ENCODE measurements at places on chromosomes 6 and 20.
A peak's percentile ranks its signal among the peaks of the same experiment; 100 is the strongest.

DNA sequence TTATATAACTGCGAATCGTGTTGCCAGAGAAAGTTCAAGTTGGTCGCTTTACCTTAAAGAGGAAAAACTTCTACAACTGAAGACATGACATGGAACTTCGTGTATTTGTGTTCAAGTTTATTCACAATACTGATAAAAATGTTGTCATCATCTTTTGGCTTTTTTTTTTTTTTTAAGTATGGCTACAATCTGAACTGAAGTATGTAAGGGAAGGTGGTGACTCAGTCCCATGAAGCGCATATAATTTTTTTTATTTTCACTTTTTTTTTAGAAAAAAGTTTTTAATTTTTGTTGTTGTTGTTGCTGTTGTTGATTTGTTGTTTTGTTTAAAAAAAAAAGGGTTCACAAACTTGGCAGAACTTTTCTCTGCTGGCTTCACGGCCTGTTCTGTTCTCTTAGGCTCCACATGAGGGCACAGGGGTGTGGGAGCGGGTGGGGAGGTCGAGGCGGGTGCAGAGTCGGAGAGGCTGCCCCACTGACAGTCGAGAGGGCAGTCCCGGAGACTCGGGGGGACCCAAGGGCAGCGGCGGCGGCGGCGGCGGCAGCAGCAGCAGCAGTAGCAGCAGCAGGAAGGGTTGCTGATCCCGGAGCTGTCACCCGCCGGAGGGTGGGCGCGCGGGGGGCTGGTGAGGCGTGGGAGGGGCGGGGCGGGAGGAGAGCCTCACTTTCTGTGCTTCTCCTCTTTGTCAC, 17.0 kb downstream of the TFAP2A start:
- no peak for DNase-seq

DNA sequence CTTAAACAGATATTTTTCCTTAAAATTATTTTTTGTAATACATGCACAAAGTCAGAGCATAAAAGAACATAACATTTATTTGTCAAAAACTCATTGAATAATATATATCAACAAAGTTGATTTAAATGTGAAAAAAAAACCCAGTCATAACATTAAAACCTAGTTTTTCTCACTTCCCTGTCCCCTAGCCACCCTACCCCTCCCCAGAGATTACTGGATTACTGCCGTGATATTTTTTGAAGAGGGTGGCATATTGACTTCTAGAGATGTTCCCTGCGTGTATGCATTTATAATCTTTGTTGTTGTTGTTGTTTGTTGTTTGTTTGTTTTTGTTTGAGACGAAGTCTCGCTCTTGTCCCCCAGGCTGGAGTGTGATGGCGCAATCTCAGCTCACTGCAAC, 52.4 kb upstream of the ARMC2 start:
- DNase-seq: no peak

GRCh38 chr6:33621711-33622388, 728 bp downstream of the ITPR3 start:
- peak; percentile 38 for DNase-seq

GRCh38 chr20:9514461-9515213, at the start of gene LAMP5:
TSS of gene LAMP5 (plus strand) at chr20:9514590. CDS start at chr20:9514853, 263 bp downstream.
- peak; percentile 43 for DNase-seq

GRCh38 chr6:30263734-30264133, 50.5 kb upstream of the TRIM26 start:
- DNase-seq: no peak

GRCh38 chr6:43778976-43779851, 9.2 kb downstream of the VEGFA start:
- no peak for DNase-seq

DNA sequence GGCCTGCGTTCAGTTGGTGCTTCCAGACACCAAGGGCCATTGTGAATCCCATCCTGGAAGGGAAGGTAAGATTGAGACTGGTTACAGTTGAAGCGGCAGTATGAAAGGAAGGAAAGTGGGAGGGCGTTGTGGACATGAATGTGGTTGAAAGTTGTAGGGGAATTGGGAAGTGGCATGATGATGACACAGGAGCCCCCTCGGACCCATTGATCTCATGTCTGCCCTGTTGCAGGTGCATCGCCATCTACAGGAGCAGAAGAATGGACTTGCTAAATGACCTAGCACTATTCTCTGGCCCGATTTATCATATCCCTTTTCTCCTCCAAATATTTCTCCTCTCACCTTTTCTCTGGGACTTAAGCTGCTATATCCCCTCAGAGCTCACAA, 5.5 kb downstream of the HLA-DQA1 start:
- peak; percentile 22 for DNase-seq

GRCh38 chr6:73704260-73704659, 8.3 kb downstream of the CD109 start:
- DNase-seq: no peak

GRCh38 chr6:170293341-170294231, 2.7 kb upstream of the DLL1 start:
- no peak for DNase-seq

DNA sequence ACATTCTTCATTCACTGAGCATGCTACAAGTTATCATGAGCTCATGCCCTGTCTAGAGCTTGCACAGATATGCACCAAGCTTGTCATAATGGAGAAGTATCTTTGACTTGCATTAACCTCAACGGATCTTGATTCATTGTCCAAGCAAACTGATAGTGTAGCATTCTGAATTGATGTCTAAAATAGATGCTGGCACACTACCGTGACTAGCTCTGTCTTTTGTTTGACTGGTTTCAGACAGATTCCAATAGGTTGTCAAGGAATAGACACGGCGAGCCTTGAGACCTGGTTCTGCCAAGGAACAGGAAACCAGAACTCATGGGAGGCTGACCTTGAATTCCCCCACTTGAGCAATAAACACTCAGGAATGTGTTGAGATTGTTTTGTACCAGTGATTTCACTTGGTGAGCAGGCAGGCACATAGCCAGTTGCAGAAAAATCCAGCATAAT, 1153.1 kb upstream of the GJE1 start:
- no peak for DNase-seq

DNA sequence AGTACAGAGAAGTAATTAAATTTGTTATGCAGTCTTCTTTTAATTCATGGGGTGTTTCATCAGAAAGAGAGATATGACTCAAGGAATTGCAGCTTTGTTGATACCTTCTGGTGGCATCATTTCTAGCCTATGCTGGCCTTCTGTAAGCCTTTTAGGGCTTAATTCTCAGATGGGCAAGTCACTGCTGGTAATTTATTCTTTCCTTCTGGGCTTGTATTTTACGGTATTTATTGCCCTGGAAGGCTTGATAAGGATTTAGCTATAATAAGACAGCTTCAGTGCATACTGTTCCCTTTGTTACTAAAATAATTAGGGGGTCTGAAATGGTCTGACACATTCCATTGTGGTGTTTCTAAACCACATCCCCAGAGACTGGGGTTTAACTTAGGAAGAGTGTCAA, 57.9 kb upstream of the EMILIN3 start:
- DNase-seq: no peak

GRCh38 chr6:128303870-128304269, 216.5 kb downstream of the PTPRK start:
- peak; percentile 52 for DNase-seq

GRCh38 chr20:41692479-41693135, 74.4 kb upstream of the CHD6 start:
- DNase-seq: peak; percentile 94

DNA sequence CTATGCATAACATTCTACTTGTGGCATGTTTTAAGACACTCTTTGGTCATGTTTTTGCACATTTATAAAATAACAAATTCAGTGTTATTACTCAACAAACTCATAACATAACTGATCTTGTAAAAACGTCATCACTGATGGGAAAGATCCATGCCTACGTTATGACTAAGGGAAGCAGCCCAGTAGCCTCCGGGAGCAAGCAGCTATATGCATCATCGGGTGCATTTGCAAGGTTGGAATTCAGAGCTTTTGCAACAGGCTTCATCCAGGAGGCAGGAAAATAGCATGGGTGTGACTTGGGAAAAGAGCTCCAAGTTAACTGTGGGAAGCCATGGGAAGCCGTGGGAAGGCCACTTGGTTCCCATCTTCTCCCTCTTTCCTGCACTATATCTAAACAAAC, 271.6 kb upstream of the SGK1 start:
- DNase-seq: no peak

DNA sequence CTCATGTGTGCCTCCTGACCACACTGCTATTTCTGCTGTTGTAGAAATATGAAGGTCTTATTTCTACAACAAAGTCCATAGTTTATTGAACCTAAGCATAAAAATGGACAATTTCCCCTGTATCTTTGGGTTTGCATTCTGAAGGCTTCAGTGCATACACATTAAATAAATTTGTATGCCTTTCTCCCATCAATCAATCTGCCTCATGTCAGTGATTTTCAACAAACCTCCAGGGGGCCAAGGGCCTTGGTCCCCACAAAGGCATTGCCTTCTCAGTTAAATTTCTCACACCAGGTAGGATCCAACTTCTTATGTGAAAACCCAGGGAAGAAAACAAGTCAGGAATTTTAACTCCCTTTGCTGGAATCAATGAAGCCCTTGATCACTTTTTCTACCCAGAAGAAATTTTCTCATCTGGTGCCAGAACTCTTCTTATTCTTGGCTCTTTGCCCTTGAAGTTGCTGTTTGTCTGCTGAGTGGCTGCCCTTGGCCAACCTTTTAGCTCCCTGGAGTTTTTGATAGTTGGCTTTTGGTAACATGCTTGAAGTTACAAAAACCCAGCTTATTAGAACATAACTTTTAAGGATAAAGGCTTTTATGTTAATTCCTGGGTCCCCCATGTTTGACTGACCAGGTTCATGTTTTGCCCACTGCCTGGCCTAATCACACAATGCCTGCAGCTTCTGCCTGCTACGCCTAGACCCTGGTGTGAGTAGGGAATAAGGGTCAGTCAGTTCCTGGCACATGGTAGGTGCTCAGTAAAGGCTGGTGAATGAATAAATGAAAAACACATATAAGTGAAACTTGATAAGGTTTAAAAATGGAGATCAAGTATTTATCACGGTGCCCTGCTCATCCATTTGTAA, 37.0 kb downstream of the SHLD1 start:
- no peak for DNase-seq

DNA sequence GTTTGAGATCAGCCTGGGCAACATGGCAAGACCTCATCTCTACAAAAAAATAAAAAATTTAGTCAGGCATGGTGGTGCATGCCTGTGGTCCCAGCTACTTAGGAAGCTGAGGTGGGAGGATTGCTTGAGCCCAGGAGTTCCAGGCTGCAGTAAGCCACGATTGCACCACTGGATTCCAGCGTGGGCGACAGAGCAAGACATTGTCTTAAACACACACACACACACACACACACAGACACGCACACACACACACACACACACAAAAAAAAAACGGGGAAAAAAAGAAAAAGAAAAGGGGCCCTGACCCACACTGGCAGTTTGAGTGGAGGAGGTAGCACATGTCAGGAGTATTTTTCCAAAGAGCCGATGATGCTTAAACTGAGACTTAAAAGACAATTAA, 122.2 kb downstream of the AFG1L start:
- peak; percentile 44 for DNase-seq

DNA sequence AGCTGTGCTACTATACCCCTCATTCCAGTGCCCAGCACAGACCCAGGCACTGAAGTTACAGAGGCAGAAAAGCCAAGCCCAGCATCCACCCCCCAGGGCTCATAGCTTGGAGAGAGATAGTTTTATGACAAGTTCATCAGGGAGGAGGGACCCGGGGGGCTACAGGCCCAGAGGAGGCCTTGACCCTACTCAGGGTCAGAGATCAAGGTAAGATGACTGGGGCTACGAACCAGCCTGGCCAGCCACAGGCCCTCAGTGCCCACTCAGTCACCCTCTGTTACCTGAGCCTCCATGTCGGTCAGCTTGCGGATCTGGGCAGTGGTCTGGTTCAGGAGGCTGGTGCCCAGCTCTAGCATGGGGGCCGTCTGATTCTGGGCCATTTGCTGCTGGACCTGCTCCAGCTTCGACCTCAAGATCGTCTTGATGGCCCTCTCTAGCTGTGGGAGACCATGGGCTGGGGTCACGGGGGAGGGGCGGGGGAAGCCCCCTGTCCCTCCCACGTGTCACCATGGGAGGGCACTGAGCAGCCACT, 26.1 kb downstream of the ANGPT4 start:
- DNase-seq: no peak

All from NB4 (cell line).